Smooth muscle cell of the coronary artery (primary cell): ENCODE measurements at places on chromosomes 11 and 22. TPM values are rescaled to one million over a fixed set of nuclear protein-coding genes. Genes with fewer than 3 reads are reported as not detected.

MEI1 gene
- total RNA-seq: 0.12 and 1.1 TPM in 2 replicates

TSSC4 gene
- 56.5 and 75.0 TPM in 2 replicates for total RNA-seq

FGF19 gene
- total RNA-seq: not detected in 2 replicates

MISFA gene
- total RNA-seq: 1.4 and 1.8 TPM in 2 replicates

CARD18 gene
- not detected in 2 replicates for total RNA-seq

TRPC6 gene
- total RNA-seq: under 0.01 and 9.8 TPM in 2 replicates

ABCG4 gene
- under 0.01 and 0.15 TPM in 2 replicates for total RNA-seq

LINC01488 gene
- total RNA-seq: 0.08 TPM in 1 of 2 replicates, not detected in the other

NEAT1 gene
- 109 and 295 TPM in 2 replicates for total RNA-seq

HEPHL1 gene
- 0.30 TPM in 1 of 2 replicates, not detected in the other for total RNA-seq

RASGRP2 gene
- 0.23 and 0.59 TPM in 2 replicates for total RNA-seq
